A549 treated with CpdA at 1 μM for 4 hours (cell line): ENCODE measurements at places on chromosomes 1 and 21. TPM values are rescaled to one million over a fixed set of nuclear protein-coding genes. Genes with fewer than 3 reads are reported as not detected.

GBP6 gene
- total RNA-seq: not detected in 5 replicates

HCRTR1 gene
- 0.07 to 0.08 TPM in 2 of 5 replicates, not detected in the others for total RNA-seq

KCNN3 gene
- total RNA-seq: 0.05 to 0.07 TPM (median 0.05 TPM) in 3 of 5 replicates, not detected in the others

KRTAP11-1 gene
- total RNA-seq: not detected in 5 replicates

PLPP3 gene
- total RNA-seq: 26.6 to 34.8 TPM (median 30.1 TPM) in 5 replicates

ADPRS gene
- total RNA-seq: 21.6 to 27.0 TPM (median 26.3 TPM) in 5 replicates

TNNI3K gene
- total RNA-seq: not detected in 5 replicates

VSIG8 gene
- total RNA-seq: 0.07 to 0.14 TPM in 2 of 5 replicates, not detected in the others

SLC26A9 gene
- total RNA-seq: 0.06 to 0.09 TPM (median 0.06 TPM) in 4 of 5 replicates, not detected in the other

LCE2C gene
- total RNA-seq: not detected in 5 replicates

MIS18A gene
- total RNA-seq: 15.5 to 16.6 TPM (median 16.5 TPM) in 5 replicates

PRAMEF15 gene
- total RNA-seq: not detected in 5 replicates
